CD8-positive, alpha-beta memory T cell (primary cell): ENCODE measurements at places on chromosomes 2 and 18.

DNA sequence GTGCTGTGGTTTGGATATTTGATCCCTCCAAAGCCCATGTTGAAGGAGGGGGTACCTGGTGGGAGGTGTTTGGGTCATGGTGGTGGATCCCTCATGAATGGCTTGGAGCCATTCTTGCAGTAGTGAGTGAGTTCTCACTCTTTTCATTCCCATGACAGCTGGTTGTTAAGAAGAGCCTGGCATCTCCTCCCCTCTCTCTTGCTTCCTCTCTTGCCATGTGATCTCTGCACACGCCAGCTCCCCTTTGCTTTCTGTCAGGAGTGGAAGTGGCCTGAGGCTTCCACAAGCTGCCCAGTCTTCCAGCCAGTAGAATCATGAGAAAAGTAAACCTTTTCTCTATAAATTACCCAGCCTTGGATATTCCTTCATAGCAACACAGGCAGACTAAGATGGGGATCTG is 8.6 kb downstream of the ADD2 start:
- DNase-seq, result no peak

- DNase-seq, result no peak
Observed at GRCh38 chr2:59297816-59298215, 1056.7 kb upstream of the FANCL start.

- no peak for DNase-seq
Observed at GRCh38 chr2:236939721-236940231, 145.9 kb upstream of the COPS8 start.

DNA sequence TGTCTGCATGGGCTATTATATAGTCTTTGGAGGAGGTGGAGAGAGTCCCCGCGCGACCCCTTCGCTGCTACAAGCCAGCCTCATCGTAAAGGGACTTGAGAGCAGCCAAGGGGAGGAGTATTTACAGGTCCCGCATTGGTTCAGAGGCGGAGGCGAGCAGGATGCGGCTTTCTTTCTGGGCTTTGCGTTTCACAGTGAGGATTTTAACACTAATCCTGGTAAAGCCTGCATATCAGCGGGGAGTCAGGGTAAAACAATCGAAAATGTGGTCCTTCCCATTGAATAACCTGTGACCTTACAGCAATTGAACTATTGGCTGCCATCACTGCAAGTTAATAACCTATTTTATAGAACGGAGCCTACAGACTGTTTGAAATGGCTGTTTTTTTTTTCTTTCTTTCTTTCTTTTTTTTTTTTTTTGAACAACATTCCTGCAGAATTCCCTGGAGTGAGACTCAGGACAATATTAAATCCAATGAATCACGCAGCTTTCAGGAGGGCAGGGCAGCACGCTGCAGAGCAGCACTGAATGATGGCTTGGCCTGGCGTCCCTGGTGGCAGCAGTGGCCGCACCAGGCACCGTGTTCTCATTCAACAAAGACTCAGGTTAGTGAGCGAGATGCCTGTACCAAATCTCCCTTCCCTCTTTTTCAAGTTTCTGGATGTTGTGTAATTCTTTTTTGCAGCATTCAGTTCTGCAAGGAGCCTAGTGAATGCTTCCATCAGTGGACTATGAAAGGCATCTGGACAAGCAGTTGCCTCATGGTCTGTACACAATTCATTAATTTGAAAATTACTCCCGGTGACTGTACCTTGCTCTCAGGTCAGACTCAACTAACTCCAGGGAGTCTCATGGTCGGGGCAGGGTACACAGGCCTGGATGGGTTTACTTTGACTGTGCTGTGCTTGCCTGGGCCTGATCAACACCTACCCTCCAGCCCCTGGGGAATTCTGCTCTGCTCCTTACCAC is 19.8 kb downstream of the SMIM21 start:
- DNase-seq, result no peak

DNA sequence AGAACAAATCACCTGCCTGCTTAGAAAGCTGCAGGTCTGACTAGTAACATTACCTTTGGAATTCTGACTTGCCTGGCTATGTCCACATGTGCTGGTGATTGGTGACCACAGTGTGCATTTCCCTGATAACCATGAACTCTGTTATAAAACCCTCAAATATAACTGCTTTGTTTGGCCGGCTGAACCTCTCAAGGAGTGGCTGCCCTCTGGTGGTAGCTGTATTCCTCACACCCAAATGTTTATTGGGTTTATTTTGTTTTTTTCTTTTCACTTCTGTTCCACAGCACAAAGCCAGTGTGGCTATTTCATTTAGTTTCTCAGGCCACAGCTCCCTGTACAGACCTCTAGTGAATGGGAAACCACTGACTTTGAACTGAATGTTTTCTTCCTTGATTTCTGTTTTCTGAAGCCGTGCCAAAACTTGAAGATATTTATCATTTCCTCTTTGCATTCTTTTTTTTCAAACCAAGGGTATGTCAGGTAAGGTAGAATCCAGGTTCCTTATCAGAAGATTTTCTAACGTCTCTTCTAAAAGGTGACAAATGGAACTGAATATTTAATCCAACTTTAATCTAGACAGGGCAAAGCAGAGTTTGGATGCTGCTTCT is 549.0 kb upstream of the VRK2 start:
- no peak for DNase-seq

GRCh38 chr2:204452464-204453023 is 92.7 kb upstream of the PARD3B start:
- no peak for DNase-seq
